ENCODE measurements at places on chromosomes 1 and 21. TPM values are rescaled to one million over a fixed set of nuclear protein-coding genes. Genes with fewer than 3 reads are reported as not detected.

The FCN3 gene
- total RNA-seq, result not detected

The SDC3 gene
- total RNA-seq, result 0.42 TPM

The PRDM16 gene
- total RNA-seq, result 0.20 TPM

The CHI3L2 gene
- total RNA-seq, result 19.1 TPM

The UBL4B gene
- total RNA-seq, result not detected

The DMBX1 gene
- total RNA-seq, result not detected

The KIF1B gene
- total RNA-seq, result 21.6 TPM

The LRRC53 gene
- not detected for total RNA-seq

The FCER1G gene
- total RNA-seq, result 3.0 TPM

The RGS16 gene
- total RNA-seq, result 19.2 TPM

DNA sequence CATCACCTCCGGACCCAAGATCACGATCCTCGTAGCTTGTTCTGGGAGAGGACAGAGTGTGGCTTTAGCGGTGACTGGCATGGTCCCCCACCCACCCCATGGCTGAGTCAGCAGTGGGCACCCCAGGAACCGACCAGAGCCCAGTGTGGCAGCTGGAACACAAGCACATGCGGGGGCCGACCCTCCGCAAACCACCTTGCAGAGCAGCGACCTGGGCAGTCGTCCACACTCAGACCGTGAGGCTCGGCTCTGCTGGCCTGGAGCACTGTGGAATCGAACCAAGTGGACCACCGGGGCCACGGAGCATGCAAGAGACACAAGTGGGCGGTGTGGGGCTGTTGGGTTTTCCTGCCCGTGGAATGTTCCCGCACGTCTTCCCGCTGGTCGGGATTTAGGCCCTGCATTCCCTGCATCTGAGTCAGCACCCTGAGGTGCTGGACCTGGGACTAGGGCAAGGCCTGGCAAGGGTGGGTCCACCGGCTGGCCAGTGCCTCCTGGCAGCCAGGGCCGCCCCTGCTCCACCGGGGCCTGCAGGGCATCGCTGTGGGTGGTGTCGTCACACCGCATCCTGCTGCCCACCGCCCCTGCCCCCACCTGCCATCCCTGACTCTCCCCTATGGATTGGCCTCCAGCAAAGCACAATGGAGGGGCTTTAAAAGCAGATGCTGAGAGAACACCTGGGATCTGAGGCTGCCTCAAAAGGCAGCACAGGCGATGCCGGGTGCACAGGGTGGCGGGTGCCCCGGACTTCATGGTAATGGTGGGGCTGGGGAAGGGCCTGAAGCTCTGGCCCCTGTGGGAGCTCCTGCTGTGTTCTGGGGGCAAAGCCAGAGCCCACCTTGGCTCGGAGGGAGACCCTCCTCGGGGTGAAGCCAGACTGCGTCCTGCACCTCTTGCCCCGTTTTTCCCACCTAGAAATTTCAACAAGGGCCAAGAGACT lies 18.5 kb downstream of the MORN1 start:
- no peak overlapping the region for H3K27ac ChIP-seq
- H3K27me3 ChIP-seq, result no peaks in the 10 kb centered on the region
- no peak overlapping the region for H3K4me3 ChIP-seq
- no peaks in the 10 kb centered on the region for H3K4me1 ChIP-seq
- DNase-seq, result no peak

DNA sequence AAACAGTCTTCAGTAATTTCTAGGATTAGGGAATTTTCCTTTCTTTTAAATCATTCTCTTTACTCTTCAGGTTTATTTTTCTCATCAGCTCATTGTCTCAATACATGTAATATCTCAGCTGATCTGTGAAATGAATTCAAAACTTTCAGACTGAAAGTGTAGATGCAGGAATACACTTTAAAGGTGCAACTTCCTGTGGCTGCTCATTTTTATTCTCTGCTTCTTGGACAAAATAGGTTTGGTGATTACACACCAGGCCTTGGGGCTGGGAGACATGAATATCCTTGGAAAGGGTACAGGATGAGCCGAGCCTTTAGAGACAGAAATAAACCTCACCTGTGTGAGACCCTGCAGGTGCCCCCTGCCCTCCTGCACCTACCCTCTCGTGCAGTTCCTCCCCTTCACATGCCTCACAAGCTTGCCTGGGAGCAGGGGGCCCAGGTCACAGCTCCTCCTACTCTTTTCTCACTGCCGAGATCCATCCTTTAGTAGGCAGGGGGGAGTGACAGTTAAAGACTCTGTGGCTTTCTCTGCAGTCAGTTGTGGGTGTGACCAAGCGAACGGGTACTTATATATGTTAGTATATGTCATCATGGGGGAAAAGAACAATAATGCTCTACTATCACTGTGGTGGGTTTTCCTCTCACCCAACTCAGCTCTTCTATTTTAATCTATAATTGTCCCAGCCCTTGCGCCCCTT lies 23.6 kb downstream of the XCL2 start:
- peak overlapping the region; percentile 64 for H3K27ac ChIP-seq
- no peaks in the 10 kb centered on the region for H3K36me3 ChIP-seq
- DNase-seq, result peak; percentile 11
- no peaks in the 10 kb centered on the region for H3K27me3 ChIP-seq
- H3K4me1 ChIP-seq, result peaks cover 53% of the 10 kb centered on the region

DNA sequence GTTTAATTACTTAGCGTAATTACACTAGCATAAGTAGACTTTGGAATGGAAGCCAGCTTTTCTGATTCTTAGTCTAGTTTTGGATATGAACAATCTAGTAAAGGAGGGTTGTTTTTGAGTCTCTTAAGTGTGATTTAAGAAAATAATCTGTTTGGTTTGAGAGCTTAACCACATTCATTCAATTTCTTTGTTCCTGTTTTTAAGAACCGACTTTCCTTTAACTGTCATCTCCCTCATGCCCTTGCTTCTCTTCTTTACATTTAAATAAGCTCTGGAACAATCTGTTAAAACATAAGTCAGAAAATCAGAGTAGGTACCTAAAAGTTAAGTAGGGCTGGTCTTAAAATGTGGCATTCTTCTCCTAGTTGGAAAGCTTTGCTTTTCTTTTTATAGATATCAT lies 27.7 kb downstream of the CDC42 start:
- peaks cover 41% of the 10 kb centered on the region for H3K4me1 ChIP-seq
- H3K27me3 ChIP-seq, result no peaks in the 10 kb centered on the region
- H3K36me3 ChIP-seq, result peaks cover 41% of the 10 kb centered on the region
- no peak overlapping the region for H3K4me3 ChIP-seq
- H3K27ac ChIP-seq, result no peak overlapping the region

GRCh38 chr1:164764333-164764732 lies 205.3 kb downstream of the PBX1 start:
- H3K4me1 ChIP-seq, result no peaks in the 10 kb centered on the region
- H3K4me3 ChIP-seq, result no peak overlapping the region
- H3K36me3 ChIP-seq, result no peaks in the 10 kb centered on the region

GRCh38 chr1:28258628-28259251 lies 578 bp upstream of the SESN2 start:
- H3K27ac ChIP-seq, result no peak overlapping the region
- no peaks in the 10 kb centered on the region for H3K27me3 ChIP-seq
- peaks cover 38% of the 10 kb centered on the region for H3K4me1 ChIP-seq
- no peaks in the 10 kb centered on the region for H3K36me3 ChIP-seq

DNA sequence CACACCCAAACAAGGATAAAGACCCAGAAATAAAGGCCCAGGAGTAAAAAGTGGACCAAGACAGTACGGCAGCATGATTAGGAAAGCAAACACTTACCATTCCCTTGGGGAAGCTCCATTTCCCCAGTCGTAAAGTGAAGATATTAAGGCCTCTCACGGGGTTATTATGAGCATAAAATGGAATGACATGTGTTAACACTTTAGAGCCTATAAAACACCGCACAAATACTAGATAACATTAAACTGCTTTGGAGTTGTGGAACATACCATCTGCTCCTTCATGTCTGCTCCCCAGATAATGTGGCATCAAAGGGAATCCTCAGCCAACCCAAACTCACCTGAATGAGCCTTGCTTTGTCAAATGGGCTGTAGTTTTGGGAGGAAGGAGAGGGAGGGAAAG lies 8.9 kb upstream of the ITLN2 start:
- no peak for DNase-seq
- no peak overlapping the region for H3K27ac ChIP-seq
- no peaks in the 10 kb centered on the region for H3K36me3 ChIP-seq

DNA sequence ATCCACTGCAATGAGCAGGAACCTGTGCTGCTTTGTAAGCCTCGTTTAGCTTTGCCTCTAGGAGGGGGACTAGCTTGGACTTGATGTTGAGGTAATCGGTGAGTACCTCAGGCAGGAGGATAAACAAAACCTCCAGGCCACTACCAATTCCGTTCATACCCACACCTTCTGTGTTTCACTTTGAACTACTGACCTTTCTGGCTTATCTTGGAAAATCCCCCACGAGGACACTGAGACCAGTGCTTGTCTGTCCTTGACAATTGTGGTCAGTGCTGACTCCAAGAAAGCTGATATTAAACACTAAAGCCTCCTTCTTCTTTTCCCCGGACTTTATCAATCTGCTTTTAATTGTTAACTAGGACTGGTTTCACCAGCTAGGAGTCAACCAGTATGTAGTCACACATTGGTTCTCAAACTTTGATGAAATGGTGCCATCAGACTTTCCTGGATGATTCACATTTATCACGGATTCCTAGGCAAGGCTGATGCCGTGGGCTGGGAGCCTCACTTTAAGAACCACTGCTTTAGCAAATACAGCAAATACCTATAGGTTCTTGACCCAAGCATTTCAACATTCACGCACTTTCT lies 52.7 kb downstream of the TGFB2 start:
- no peak overlapping the region for H3K27ac ChIP-seq
- no peaks in the 10 kb centered on the region for H3K27me3 ChIP-seq

DNA sequence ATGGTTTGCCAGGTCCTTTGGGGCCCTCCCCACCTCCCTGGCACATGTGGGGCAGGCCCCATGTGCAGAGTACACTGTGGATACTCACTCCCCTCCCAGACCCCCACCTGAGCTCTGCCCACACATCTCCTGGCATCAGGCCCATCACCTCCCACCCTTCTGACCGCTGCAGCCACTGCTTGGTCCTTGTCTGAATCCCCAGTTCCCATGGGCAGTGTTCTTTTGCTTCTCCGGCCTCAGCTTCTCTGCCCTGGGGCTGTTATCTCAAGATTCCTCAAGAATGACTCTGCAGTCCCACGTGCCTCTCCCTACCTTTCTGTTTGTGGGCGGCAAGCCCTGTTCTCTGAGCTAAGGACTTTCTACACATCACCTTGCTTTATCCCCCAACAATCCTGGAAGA lies 187.7 kb upstream of the EDN2 start:
- H3K36me3 ChIP-seq, result no peaks in the 10 kb centered on the region
- peak overlapping the region; percentile 62 for H3K27ac ChIP-seq
- H3K4me1 ChIP-seq, result peaks cover 65% of the 10 kb centered on the region
- no peak for DNase-seq
- H3K27me3 ChIP-seq, result no peaks in the 10 kb centered on the region

- no peaks in the 10 kb centered on the region for H3K4me1 ChIP-seq
- no peak overlapping the region for H3K4me3 ChIP-seq
- no peaks in the 10 kb centered on the region for H3K27me3 ChIP-seq
Observed at GRCh38 chr1:204172404-204173029, 6.4 kb upstream of the REN start.

DNA sequence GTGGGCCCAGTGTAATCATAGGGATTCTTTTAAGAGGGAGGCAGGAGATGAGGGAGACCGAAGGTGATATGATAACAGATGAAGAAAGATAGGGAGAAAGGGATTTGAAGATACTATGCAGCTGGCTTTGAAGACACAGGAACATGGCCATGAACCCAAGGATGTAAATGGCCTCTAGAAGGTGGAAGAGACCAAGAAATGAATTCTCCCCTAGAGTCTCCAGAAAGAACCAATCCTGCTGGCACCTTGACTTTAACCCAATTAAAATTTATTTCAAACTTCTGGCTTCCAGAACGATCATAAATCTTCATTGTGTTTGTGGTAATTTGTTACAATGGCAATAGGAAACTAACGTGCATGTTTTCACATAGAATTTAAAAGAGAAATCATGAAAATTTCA lies 95.0 kb upstream of the GORAB start:
- no peak for DNase-seq
- no peak overlapping the region for H3K4me3 ChIP-seq
- H3K27ac ChIP-seq, result no peak overlapping the region
- no peaks in the 10 kb centered on the region for H3K4me1 ChIP-seq
- no peaks in the 10 kb centered on the region for H3K27me3 ChIP-seq
- H3K36me3 ChIP-seq, result no peaks in the 10 kb centered on the region

- DNase-seq, result no peak
- no peak overlapping the region for H3K4me3 ChIP-seq
- H3K36me3 ChIP-seq, result no peaks in the 10 kb centered on the region
Observed at GRCh38 chr1:182634306-182635072, 30.3 kb upstream of the RGS16 start.

GRCh38 chr1:115317101-115318012 lies 20.7 kb downstream of the NGF start:
- H3K36me3 ChIP-seq, result no peaks in the 10 kb centered on the region
- H3K27me3 ChIP-seq, result no peaks in the 10 kb centered on the region
- H3K27ac ChIP-seq, result no peak overlapping the region
- no peaks in the 10 kb centered on the region for H3K4me1 ChIP-seq
- DNase-seq, result no peak

GRCh38 chr1:215567491-215568298 lies 591 bp downstream of the KCTD3 start:
- H3K4me1 ChIP-seq, result no peaks in the 10 kb centered on the region
- H3K36me3 ChIP-seq, result no peaks in the 10 kb centered on the region
- H3K4me3 ChIP-seq, result peak overlapping the region; percentile 68
- peak; percentile 31 for DNase-seq

- no peaks in the 10 kb centered on the region for H3K27me3 ChIP-seq
- H3K27ac ChIP-seq, result no peak overlapping the region
- no peak overlapping the region for H3K4me3 ChIP-seq
- H3K4me1 ChIP-seq, result no peaks in the 10 kb centered on the region
Observed at GRCh38 chr1:4397196-4397595, 257.2 kb upstream of the AJAP1 start.
